Effector CD4-positive, alpha-beta T cell (primary cell): ENCODE measurements at places on chromosomes 1 and 21.

DNA sequence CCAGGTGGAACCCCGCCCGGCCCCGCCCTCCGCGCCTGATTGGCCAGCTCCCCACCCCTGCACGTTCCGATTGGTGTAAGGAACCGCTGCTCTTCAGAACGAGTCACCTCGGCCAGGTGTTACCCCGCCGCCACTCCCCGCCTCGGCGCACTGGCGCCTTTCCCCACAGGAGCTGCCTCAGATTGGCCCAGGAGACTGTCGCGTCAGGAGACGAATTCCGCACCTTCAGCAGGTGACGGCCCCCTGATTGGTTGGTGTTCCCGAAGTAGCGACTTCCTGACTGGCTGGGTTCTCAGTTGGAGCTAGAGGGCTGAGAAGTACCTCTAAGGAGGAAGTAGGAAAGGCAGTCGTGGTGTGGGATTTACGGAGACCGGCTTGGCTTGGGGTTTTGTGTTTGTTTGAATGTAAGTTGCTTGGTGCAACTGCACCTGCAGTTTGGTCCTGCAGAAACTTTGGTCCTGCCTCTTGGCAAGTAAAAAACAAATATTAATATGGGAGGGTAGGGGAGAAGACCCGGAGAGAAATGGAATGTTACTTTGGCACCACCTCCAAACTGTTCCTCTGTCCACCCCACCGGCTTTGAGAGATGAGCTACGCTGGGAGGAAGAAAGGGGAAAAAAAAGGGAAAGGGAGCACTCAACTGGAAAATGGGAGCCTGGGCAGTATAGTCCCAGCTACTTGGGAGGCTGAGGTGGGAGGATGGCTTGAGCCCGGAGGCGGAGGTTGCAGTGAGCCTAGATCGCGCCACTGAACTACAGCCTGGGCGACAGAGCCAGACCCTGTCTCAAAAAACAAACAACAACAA lies 415 bp upstream of the F11R start:
- peak; percentile 87 for DNase-seq

DNA sequence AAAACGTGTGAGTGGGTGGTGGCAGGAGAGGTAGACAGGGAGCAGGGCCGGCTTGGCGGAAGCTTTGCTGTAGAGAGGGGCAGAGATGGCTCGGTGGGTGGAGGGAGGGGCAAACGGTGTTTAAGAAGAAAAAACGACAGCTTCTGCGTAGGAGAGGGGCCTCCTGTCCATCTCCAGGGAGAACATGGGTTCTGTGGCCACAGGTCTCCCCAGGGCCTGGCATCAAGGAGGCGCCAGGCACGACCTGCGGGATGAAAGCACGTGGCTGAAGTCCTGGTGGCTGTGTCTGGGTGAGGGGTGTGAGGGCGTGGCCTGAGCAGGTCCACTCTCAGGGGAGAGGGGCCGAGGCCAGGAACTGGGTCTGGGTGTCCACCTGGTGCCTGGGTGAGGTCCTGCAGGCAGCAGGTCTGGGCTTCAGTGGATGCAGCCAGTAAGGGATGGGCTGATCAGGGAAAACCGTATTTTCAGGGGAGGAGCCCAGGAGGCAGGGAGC lies 940 bp upstream of the PRKCZ start:
- DNase-seq: no peak

DNA sequence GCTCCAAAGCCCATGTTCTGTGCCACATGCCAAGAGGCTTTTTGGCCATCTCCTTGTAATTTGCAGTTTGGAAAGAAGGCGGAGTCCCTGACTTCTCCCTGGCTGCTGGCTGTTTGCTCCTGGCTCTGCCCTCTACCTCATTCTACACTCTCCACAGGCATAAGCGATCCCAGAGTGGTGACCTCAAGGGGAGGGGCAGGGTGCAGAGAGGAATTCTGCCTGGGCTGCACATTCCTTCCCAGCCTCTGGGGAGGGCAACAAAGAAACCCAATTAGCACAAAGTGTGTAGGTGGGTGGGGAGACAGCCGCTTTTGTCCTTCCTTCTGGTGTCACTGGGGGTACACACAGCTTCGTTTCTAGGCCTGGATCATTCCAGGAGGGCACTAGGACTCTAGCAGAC lies 95.3 kb downstream of the HIVEP3 start:
- no peak for DNase-seq

DNA sequence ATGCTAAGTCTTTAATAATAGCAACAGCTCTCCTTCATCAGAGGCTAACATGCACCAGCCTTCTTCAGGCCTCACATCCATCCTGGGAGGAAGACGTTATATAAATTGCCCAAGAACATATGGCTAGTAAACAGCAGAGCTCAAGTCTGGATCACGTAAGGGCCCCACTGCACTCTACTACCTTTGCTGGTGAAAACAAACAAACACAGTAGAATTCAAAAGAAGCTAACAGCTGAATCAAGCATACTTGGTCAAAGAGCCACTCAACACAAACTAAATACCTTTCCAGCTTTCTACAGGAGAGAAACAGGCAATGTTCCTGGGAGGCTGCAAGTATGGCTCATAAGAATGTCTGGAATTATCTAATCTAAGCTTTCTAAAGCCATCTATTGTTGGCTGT lies 66.0 kb downstream of the WLS start:
- no peak for DNase-seq

DNA sequence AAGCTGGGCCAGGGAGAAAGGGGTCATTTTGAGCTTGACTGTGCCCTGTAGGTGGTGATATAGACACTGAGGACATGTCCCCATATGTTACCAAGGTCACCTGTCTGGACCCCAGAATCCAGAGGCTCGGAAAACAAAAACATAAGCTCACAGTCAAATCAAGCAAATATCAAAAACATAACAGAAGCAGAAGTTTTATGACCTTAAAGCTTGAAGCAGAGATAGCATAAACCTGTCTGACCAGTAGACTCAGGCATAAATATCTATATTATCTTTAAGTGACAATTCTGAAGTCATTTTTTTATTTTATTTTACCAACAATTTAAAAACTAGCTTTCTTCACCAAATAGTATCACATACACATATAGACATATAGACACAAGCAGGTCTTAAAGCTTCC lies 32.8 kb upstream of the RHOU start:
- DNase-seq: no peak

- DNase-seq: no peak
These were observed 113.8 kb downstream of the UBR4 start for GRCh38 chr1:19096036-19096833.

DNA sequence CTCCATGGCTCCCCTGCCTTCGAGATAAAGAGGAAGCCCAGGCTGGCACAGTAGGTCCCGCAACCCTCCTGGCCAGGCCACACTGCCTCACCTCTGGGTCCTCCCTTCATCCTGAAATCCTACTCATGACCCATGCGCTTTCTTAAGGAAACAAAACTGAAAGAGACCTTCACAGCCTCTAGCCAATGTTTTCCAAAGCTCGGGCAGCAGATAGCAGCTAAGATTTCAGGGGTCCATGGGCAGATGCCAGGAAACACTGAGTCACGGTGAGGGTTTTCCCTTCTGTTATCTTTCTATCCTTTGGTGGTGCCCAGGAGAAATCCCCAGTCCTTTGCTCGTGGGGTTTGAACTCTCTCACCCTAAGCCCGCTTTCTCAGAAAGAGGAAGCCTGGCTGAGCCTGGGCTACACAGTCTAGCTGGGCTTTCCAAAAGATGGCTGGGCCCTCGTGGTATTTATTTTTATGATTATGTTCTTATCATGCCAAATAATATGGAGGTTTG lies 26.6 kb downstream of the TTC39A start:
- no peak for DNase-seq

- no peak for DNase-seq
These were observed 1.4 kb downstream of the PFKFB2 start for GRCh38 chr1:207054491-207054890.

DNA sequence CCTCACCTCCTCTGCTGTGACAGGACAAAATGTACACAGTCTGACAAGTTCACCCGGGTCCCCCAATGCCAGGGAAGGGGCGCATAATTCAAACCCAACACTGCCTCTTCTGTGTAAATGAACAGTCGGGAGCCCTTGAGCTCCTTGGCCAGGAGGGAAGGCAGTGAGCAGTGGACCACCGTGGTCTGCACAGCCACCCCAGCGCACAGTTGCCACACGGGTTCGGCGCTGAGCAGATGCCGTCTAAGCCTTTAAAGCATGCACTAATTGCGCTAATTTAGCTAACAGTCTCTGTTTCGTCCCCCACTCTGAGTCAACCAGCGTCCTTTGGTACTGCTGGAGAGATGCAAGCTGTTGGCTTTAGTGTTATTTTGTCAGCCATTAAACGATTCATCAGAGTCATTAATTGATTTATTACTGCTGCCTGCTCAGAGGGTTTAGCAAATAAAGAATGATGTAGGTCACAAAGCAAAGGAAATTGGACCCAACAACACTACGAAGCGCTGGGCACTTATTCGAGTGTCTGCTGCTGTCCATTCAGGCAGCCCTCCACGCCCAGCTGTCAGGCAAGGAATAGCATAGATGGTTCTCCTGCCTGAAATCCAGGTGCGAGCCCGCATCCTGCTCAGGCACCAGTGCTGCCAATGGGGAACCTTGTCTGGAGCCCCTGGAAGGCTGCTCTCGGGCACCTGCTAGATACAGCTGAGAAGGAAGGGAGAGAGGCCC lies 91.5 kb downstream of the MRPL37 start:
- DNase-seq: no peak

DNA sequence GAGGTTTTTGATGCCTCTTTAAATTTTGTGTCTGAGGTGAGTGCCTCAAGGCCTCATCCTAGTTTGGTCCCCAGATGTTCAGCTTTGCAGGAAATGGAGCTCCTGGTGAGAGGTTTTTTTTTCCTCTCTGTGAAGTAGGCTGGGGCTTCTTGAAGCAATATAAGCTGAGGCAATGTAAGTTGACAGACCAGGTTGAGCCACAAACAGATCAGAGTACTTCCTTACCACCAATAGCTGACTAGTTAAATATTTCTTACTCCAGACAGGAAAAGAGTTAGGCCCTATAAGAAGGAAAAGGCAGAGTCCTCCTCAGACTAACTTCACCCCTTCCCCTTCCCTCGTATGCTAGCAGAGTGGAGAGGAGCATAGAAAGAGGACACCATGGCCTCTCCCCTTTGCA lies 341.0 kb downstream of the LMO4 start:
- no peak for DNase-seq

DNA sequence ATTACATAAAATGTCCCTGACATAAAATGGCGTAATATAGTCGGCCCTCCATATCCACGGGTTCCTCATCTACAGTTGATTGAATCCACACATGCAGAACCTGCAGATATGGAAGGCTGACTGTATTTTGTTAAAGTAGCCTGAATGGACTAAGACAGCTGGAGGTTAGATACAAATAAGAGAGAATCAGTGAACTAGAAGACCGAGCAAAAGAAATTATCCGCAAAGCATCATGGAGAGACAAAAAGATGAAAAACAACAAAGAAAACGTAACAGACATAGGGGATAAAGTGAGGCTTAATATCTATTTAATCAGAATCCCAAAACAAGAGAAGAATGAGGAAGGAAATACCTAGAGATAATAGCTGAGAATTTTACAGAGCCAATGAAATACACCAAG lies 20.3 kb downstream of the LTN1 start:
- no peak for DNase-seq

DNA sequence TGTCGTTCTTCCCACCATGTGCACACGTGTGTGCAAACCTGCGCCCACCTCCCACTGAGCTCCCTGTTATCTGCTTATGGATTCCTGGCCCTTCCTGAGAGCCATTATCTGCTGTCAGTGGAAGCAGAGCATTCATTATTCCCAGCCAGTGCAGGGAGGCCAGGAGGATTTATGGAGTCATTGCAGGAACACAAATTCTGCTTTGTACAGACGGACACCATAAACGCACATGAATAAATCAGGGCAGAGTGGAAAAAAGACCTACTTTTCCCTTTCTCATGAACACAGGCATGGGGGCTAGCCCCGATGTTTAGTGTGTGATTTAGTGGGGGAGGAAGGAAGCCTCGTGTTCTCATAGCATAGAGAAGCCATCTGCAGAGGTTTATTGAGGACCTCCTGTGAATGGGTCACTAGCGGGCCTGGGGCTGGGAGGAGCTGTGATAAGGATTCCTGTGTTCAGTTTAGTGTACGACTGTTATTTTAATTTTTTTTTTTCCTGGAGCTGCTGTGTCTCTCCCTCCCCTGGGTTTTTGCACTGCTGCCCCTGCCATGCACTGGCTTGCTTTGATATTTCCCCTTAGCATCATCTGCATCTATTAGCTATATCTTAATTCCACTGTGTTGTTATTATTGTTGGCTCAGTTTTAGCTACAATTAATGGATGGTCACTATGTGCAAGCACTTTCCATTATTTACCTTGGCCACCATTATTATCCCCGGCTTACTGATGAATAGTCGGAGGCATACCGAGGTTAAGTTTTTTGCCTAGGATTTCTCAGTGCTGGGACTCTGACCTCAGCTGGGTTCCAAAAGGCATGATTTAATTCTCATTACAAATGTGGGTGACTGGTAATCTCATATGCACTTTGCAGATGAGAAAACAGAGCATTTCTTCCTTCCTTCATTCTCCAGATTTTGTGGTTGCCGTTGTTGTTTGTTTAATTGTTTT lies 33.0 kb downstream of the HUNK start:
- no peak for DNase-seq

DNA sequence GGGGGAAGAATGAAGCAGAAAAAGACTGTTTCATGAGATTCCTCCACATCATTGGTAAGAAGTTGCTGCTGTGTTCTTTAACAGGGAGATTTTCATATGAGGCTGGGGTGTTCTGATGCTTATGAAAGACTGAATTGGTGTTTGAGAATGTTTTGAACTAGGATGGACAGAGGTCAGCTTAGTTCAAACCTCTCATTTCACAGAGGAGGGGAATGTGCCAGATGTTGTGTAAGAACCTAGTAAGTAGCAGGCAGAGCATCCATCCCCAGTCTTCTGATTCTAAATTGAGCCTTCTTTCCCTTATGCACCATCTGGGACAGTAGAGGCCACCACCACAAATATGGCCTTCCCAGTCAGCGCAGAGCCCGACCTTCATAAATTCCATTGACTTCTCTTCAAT lies 43.7 kb downstream of the SAMD13 start:
- DNase-seq: no peak

DNA sequence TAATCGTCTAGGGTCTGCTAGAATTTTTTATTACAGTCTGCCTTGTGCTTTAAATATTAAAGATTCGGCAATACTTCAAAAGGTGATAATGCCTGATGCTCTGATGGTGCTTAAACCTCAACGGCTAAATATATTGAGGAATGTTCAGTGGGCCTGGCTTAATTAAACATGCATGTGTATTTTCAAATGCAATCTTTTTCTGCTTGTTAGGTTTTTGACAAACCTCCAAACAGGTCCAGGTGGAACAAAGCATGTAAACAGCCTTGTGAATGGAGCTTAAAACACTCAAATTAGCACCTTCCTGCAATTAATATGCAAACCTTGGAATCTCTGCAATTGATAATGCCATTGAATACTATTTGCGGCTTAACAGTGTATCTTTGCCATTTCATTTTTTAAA lies 334.9 kb downstream of the BARHL2 start:
- DNase-seq: no peak

- DNase-seq: no peak
These were observed 39.9 kb upstream of the PDC start for GRCh38 chr1:186500804-186501203.

- no peak for DNase-seq
These were observed 11.1 kb upstream of the SLC30A1 start for GRCh38 chr1:211589782-211590721.

- DNase-seq: peak; percentile 6
These were observed at the start of gene NID1 for GRCh38 chr1:236064674-236065508. Gene NID1, minus strand, starts transcription at chr1:236065090. Its CDS starts 11 bp downstream, at chr1:236065079.
